AML-193 (cell line): ENCODE measurements at places on chromosomes 4 and X.
A peak's percentile ranks its signal among the peaks of the same experiment; 100 is the strongest.

DNA sequence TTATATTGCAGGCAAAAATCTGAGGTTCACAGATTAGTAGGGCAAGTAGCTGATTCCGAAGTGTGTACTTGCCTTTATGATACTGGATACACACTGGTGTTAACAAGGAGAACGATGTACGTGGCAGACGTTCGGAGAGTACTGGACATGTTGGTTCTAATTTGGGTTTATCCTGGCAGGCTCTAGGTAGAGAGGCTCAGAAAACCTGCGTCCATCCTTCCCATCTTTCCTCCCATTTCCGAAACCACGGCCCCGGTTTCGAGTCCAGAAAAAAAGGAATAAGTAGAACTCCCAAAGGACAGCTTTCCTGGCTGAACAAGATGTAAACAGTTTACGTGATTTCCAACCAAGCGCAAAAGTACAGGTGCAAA lies 351 bp upstream of the SLC30A9 start:
- no peak for DNase-seq

DNA sequence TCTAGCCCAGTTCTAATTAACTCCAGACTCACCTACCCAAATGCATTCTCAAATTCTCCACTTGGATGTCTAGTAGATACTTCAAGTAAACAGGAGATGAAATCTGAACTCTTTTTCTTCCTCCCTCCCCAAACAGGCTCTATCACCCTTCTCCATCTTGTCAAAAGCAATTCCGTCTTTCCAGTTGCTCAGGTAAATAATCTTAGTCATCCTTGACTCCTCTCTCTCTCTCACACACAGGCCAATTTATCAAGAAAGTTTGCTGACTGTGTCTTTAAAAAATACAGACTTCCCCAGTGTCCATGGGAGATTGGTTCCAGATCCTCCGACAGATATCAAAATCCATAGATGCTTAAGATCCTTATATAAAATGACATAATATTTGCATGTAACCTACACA lies 12.9 kb downstream of the TXK start:
- no peak for DNase-seq

- no peak for DNase-seq
Observed at GRCh38 chr4:22264261-22264660, 251.6 kb downstream of the ADGRA3 start.

GRCh38 chr4:45358573-45359506 lies 632.5 kb upstream of the GNPDA2 start:
- no peak for DNase-seq

- DNase-seq: peak; percentile 27
Observed at GRCh38 chr4:142354794-142355420, 491.2 kb downstream of the INPP4B start.
